Stimulated activated CD8-positive, alpha-beta memory T cell treated with anti-CD3 and anti-CD28 coated beads, Interleukin-15, amount 100 ng/mL, for 4 hours (primary cell): ENCODE measurements at places on chromosomes 16 and 17.

DNA sequence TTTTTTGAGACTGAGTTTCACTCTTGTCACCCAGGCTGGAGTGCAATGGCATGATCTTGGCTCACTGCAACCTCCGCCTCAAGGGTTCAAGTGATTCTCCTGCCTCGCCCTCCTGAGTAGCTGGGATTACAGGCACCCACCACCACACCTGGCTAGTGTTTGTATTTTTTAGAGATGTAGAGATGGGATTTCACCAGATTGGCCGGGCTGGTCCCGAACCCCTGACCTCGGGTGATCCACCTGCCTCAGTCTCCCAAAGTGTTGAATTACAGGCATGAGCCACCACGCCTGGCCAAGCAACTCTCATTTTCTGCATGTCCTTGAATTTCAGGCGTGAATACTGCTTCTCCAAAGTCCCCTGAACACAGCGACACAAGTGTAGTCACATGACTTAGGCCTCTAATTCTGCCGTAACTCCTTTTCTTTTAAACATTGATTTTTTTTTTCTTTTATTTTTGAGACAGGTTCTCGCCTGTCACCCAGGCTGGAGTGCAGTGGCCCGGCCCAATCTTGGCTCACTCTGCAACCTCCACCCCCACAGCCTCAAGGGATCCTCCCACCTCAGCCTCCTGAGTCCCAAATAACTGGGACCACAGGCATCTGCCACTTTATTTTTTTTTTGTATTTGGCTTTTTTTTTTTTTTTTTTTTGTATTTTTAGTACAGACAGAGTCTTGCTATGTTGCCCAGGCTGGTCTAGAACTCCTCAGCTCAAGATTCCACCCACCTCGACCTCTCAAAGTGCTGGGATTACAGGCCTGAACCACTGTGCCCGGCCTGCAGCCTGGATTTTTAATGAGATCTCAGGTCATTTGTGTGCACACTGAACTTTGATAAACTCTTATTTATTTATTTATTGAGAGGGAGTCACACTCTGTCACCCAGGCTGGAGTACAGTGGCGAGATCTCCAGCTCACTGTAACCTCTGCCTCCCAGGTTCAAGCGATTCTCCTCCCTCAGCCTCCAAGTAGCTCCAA is 124.6 kb downstream of the KCNJ18 start:
- DNase-seq, result no peak

DNA sequence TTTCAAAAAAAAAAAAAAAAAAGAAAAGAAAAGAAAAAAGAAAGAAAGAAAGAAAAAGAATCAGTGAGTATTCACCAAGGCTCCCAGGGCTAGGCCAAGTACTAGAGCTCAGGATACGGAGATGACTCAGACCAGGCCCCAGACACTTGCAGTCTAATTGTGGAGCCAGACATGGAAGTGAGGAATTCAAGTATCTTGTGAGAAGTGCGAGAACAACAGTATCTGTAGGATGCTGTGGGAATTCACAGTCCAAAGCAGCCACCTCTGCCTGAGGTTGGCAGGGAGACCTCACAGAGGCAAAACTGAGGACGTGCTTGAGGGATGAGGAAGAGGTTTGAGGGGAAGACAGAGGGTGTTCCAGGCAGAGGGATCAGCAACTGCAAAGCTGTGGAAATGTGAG is 14.0 kb upstream of the ALDOA start:
- no peak for DNase-seq

GRCh38 chr17:32277284-32277683 is 11.7 kb downstream of the RHBDL3 start:
- no peak for DNase-seq

DNA sequence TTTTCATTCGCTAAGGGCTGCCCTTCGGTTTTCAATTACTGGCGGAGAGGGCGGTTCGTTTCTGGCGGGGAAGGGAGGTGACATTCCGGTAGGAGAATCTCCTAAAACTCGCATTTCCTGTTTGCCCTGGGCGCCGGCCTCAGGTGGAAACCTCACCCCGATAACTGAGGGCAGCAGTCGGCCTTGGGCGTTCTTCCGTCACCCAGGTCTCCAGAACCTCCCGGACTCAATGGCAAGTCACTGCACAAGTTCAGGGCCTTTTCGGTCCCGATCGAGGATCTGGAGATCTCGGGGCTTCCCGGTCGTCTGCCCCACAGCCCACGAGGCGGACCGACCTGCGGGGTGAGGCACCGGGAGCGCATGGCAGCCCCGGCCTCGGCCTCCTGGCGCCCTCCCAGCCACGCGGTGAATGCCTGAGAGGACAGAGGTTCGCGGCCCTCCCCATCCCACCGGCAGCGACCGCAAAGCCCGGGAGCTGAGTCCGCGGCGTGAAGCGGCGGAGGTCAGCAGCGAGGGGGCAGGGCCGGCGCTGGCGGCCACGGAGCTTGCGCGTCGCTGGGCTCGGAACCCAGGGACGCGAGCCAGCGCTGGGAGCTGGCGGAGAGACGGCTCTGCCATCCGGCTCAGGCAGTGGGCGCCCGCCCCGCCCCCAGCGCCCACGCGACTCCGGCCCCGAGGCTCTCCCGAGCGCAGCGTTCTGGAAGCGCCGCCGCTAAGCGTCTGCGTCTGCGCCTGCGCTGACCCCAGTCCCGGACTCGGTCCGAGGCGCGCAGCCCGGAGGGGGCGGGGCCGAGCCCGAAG is 58.4 kb downstream of the SRL start:
- DNase-seq, result peak; percentile 83

DNA sequence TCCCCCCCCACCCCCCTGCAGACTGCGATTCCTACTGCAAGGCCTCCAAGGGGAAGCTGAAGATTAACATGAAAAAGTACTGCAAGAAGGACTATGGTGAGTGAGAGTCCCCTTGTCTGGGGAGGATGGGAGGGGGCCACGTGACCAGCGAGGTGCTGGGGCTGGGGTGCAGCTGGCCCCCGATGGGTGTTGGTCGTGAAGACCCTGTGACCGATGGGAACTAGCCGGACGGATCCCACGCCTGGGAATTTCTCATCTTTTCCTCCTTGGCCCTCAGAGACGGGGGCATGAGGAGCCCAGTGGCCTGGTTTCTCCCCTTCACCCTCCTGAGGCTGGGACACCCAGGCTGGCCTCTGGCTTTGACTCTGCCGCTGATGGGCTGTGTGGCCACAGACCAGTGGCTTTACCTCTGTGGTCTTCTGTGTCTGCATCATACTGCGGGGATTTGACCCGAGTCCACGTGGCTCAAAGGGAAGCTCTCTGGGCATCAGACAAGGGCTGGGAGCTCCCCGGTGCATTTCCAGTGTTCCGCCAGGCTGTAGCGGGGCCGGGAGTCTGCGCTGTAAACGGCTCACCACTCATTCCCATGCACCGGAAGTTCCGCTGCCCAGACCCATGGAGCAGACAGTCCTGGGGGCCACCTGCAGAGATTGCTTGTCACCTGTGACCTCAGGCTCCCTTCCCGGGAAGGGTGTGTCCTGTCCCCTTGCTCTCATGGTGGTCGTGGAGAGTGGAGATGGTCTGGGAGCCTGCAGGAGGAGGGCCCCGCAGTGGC is 200.0 kb downstream of the NTN1 start:
- no peak for DNase-seq

- DNase-seq, result no peak
Measured at GRCh38 chr16:47699106-47699505, 238.0 kb downstream of the PHKB start.

DNA sequence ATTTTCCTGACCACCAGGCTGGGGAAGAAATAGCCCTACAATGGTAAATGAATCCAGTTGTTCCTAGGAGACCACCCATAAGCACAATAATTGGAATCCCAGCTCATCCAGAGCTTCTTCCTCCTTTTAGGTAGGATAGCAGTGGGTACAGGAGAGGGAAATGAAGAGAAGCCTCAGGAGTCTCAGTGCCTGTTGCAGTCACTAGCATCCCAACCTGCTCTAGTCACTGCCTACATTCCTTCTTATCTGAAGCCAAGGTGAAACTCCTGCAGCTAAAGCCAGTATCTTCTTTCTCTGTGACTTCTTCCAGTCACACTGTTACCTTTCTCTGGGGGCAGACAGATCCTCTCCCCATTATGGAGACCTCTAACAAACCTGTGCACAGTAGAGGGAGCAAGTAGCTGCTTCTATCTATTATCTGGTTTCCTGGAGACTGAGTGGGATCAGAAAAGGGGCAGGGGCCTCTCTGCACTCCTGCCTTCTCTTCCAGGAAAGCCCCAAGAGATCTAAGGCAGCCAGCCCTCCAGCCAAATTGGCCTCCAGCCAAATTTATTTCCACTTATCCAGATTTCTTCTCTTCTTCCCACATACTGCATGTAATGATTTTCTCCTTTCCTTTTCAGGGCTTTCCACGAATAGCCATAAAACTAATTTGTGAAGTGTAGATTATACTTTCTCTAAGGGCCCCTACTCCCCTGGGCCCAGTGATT is 85.5 kb downstream of the SSH2 start:
- no peak for DNase-seq

DNA sequence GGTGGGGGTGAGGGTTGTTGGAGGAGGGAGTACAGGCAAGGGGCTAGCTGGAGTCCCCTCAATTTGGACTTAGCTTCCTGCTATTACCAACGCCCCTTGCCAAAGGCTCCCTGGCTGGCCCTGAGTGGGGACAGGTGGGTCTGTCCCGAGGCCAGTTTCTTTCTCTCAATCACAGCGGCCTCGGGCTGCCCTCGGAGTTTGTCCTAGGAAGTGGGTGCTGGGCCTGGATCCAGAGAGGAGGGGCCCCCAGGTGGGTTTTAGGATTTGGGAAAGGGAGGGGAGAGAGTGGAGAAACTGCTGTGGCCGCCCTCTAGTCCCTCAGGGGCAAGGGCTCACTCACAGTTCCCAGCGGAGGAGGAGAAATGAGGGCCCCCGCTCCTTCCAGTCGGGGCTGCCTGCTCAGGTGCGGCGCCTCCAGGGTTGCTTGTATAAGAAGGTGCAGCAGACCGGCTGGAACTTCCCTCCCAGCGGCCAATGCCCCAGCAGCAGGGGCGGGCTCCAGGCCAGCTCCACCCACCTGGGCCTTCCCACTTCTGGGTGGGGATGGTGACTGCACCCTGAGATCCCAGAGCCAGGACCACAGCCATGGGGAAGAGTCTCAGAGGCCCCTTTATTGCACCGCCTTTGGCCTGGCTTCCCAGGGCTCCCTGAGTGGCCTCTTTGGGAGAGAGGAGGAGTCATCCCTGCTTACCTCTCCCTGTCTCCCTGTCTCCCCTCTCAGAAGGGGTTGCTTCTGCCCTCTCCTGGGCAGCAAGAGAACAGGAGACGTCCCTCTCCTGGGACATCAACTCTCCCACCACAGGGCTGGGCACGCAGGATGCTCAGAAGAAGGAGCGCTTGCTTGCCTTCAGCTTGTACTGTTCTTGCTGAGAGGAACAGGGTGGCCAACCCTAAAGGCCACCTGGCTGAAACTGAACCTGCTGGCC is 112.0 kb upstream of the SMURF2 start:
- DNase-seq, result no peak

GRCh38 chr17:2860045-2860444 is 63.8 kb downstream of the RAP1GAP2 start:
- DNase-seq, result no peak

DNA sequence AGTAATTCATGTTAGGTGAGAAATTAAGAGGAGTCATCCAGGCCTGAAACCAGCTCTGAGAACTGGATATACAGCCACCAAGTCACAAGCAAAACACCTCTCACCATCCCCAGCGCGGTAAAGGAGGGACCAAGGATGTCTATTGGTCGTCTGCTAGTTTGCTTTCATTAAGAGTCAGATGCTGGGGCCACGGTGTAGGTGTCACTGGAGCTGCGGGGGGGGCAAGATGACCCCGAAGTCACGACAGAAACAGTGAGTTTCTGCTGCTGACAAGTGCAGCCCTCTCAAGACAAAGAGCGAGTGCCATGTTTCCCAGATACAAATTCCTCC is 790 bp downstream of the NCBP3 start:
- peak; percentile 6 for DNase-seq

DNA sequence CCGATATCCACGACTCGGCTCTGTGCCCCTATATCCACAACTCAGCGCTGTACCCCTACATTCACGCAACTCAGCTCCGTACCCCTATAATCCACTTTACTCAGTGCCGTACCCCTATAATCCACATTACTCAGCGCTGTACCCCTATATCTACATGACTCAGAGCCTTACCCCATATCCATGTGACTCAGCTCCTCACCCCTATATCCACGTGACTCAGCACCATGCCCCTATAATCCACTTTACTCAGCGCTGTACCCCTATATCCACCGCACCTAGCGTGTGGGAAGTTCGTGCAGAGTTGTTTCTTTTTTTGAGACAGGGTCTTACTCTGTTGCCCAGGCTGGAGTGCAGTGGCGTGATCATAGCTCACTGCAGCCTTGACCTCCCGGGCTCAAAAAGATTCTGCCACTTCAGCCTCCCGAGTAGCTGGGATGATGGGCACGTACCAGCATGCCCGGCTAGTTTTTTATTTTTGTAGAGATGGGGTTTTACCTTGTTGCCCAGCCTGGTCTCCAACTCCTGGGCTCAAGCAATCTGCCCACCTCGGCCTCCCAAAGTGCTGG is 17.4 kb downstream of the CYB5D2 start:
- no peak for DNase-seq

DNA sequence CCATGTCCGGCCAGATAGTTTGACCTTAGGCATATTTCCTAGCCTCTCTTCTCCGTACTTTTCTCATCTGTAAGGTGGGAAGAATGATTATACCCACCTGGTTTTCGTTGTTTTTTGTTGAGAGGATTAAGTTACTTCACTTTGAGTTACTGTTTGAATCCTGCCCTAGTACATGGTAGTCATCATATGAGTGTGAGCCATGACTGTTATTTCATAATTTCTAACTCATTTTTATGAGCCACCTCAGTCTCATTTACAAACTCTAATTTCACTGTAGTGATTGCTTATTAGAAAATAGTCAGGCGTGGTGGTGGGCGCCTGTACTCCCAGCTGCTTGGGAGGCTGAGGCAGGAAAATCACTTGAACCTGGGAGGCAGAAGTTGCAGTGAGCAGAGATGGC is 45.1 kb downstream of the YPEL2 start:
- no peak for DNase-seq

GRCh38 chr17:35467824-35468223 is 19.3 kb upstream of the SLFN13 start:
- no peak for DNase-seq

DNA sequence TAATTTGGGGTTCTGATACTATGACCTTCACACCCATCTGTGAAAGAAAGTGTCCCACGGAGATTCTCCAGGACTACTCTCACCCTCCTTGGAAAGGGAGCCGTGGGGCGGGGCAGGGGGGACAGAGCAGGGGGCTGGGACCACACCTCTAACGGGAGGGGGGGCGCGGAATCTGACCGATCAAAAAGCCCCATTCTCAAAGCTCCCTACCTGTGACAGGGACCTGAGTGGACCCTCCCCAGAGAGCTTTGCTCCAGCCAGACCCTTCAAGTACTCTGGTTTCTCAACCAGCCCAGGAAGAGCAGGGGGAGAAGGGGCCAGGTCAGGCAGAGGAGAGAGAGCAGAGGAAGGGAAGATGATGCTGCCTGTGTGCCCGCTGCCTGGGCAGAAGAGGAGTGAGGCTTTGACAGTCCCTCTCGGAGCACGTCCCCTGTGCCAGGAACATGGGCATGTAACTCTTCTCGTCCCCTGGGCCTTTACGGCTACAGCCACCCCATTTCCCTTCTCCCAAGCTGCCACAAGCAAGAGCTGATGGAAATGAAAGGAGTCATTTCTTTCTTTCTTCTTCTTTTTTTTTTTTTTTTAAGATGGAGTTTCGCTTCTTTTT is 682 bp downstream of the XAF1 start:
- DNase-seq, result no peak
